ENCODE measurements at places on chromosomes 6 and 20.

DNA sequence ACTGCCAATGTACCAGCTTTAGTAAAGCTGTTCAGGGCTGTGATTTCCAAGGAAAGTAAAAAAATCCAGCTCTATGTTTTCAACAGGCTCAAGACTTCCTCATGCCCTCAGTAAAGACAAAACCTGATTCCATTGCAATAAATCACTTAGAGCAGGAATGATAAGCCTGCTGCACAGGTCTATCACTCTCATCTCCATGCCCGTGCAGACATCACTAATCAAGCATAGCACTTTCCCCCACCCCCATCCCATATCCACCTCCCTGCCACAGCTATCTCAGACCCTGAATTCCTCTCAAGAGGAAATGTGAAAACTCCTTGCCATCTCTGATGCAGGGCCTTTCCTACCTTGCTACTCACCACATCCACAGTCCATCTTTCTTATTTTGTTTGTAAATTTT lies 554.9 kb downstream of the MAFB start:
- no peak for DNase-seq

GRCh38 chr6:155315516-155315871 lies 1.2 kb upstream of the TFB1M start:
- DNase-seq = no peak

GRCh38 chr6:43600595-43600994 lies 24.6 kb downstream of the POLH start:
- DNase-seq = no peak

DNA sequence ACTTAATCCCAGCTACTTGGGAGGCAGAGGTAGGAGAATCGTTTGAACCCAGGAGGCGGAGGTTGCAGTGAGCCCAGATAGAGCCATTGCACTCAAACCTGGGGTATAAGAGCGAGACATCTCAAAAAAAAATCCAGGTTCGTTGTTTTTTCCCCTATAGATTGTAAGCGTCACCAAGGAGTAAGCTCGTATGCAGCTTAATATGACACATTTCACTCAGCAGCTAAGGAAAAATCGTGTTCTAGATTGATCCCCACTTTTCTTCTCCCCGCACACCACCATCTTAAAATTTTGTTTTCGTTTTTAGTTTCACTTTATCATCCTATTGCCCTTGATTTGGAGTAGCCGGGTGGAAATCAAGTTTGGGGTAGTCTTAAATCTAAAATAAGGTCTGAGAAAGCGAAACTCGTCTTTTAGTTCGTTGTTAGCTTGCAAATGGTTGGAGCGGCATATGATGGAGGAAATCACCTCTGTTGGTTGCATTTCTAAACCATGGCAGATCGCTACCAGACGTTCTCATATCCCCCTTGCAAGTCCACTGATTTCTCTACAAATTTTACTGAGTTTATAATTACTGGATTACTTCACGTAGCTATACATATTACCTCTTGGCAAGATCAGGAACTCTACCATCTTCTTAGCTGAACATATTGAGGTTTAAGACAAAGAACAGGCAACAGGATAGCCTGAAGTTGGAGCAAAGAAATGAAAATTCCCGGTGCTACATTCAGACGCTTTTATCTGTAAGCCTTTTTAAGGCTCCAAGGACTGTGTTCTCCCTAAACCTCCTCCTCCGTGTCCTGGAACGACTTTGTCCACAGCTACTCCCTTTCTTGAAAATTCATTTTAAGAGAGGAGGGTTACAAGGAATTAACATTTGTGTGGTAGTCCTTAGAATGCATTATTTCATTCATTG lies 91.1 kb upstream of the BTN3A2 start:
- DNase-seq = no peak

- peak; percentile 49 for DNase-seq
These were observed 85.5 kb downstream of the TRIM27 start for GRCh38 chr6:28838289-28838633.

DNA sequence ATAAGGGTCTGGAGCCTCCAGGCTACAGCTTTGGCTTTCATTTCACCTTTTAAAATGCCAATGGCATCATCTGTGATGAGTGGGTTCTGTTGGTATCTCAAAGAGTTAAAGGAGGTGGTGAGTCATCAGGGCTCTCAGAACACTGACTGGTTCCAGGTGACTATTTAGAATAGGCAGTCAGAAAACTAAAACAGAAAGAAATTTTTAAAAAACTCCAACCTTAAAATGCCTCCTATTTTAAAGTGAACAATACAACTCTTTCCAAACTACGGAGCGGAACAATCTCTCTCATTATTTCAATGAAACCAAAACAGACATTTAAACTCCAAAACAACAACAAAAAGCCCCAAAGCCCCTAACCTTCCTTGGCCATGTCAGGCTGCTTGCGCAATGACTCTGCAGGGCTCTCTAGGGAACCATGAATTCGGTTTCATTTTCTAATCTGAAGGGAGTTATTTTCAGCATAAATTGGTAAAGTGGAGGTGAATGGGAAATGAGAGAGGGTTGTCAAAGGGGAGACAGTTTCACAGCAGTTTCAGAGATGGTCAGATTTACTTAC lies 194.9 kb downstream of the KIF6 start:
- DNase-seq = peak; percentile 20
